Activated T-helper 1 cell treated with anti-CD3 and anti-CD28 coated beads, Interleukin-12 subunit alpha, Interleukin-12 subunit beta, Interleukin-2, Interleukin-4 antibody, amounts not matched to agents 30 ng/mL and 10 ng/mL and 1 ng/mL, durations not matched to agents 14 hours and 24 hours and 36 hours (primary cell): ENCODE measurements at places on chromosomes 4 and X. TPM values are rescaled to one million over a fixed set of nuclear protein-coding genes. Genes with fewer than 3 reads are reported as not detected.

The SPANXB1 gene
- total RNA-seq = not detected in 2 replicates

The MAGEB16 gene
- total RNA-seq = not detected in 2 replicates

The HOPX gene
- 121 and 128 TPM in 2 replicates for total RNA-seq

The HEPH gene
- total RNA-seq = not detected in 2 replicates

The PAGE2 gene
- not detected in 2 replicates for total RNA-seq

The ZIC3 gene
- not detected in 2 replicates for total RNA-seq

The KIAA1210 gene
- total RNA-seq = not detected in 2 replicates

The CNOT6L gene
- 119 and 121 TPM in 2 replicates for total RNA-seq

The PPM1K gene
- total RNA-seq = 37.3 and 39.5 TPM in 2 replicates

The WFS1 gene
- 5.7 and 9.3 TPM in 2 replicates for total RNA-seq

The PRR32 gene
- total RNA-seq = not detected in 2 replicates

The CXCL10 gene
- total RNA-seq = 6.5 and 6.6 TPM in 2 replicates

DNA sequence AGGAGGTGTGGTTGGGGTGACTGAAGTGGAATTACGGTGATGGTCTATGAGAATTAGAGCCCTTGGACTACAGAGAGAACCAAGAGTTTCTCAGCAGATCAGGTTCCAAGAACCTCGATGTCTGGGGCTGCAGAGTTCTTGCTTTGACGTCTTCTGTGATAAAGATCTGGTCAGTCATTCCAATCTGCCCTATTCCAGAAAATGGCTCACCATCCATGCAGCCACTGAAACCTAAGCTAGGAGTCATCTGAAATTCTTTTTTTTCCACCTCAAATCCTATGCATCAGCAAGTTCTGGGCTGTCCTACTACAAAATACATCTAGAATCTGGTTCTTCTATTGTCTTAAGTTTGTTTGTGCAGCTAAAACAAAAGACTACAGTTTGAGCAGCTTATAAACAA is 254.4 kb upstream of the PGRMC2 start:
- no peaks in the 10 kb centered on the region for H3K4me1 ChIP-seq
- H3K4me3 ChIP-seq = no peak overlapping the region
- no peak overlapping the region for H3K27ac ChIP-seq
- H3K27me3 ChIP-seq = peaks cover 6% of the 10 kb centered on the region

GRCh38 chrX:6930307-6930849 is 217.1 kb upstream of the STS start:
- no peak overlapping the region for H3K27ac ChIP-seq
- no peaks in the 10 kb centered on the region for H3K27me3 ChIP-seq
- H3K4me1 ChIP-seq = no peaks in the 10 kb centered on the region

- no peak overlapping the region for H3K4me3 ChIP-seq
- no peaks in the 10 kb centered on the region for H3K36me3 ChIP-seq
- peaks cover 25% of the 10 kb centered on the region for H3K27me3 ChIP-seq
- DNase-seq = no peak
Measured at GRCh38 chr4:83609365-83609764, 73.5 kb downstream of the GPAT3 start.

DNA sequence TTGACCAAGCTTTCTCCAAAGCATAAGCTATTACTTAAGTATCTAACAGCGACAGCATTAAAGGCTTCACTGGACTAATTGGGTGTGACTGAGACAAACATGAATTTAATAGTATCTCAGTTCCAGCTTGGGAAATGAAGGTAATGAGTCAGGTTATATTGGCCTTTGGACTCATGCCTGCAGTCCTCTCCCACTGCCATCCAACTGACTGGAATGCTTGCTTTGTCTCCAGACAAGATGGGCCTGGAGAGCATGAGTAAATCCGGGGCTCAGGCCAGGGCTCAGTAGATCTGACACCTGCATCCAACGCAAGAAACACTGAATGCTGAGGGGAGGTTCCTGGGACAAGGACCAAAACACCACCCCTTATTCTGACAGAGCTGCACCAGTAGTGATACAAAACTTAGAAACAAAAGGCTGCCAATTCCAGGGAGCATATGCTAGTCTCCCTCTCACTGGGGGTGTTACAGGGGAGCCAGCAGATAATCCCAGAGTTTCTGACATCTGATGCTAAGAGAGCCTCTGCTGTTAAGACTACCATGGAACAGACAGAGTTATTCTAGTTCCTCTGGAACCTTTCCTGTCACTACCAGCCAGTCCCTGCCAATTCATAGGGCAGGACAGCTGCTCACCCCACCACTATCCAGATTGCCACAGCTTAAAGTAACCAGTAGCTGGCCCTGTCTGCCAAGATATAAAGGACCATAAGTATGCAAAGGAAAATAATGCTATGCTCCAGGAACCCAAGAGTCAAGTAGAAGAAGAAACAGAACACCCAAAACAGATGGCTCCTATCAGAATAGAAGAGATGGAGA is 293.8 kb downstream of the IQCM start:
- no peak for DNase-seq
- H3K27ac ChIP-seq = no peak overlapping the region
- H3K4me3 ChIP-seq = no peak overlapping the region

GRCh38 chr4:144288011-144288903 is 147.7 kb upstream of the GYPA start:
- no peak overlapping the region for H3K4me3 ChIP-seq
- H3K36me3 ChIP-seq = no peaks in the 10 kb centered on the region
- DNase-seq = no peak
- H3K27ac ChIP-seq = no peak overlapping the region
- no peaks in the 10 kb centered on the region for H3K4me1 ChIP-seq

- no peaks in the 10 kb centered on the region for H3K27me3 ChIP-seq
- H3K27ac ChIP-seq = no peak overlapping the region
Measured at GRCh38 chr4:150289198-150289597, 211.0 kb downstream of the DCLK2 start.

DNA sequence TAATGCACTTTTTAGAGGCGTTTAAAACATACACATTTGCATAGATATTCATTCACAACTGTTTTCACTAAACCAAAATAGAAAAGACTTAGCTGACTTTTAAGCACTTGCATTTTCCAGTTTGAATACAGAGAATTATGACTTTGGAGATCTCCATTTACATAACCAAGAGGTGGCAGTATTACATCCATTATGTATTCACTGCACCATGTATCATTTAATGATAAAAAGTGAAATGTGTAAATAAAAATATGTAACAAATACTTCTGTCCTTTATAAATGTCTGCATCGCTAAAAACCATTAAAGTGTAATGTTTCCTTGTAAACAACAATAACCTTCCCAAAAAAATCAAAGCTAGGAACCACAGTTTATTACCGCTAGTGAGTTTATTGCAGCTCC is 413.2 kb downstream of the FGF13 start:
- no peaks in the 10 kb centered on the region for H3K4me1 ChIP-seq
- DNase-seq = no peak
- no peaks in the 10 kb centered on the region for H3K36me3 ChIP-seq
- no peak overlapping the region for H3K4me3 ChIP-seq

GRCh38 chr4:179836179-179837075 is 2394.2 kb upstream of the AGA start:
- H3K4me1 ChIP-seq = no peaks in the 10 kb centered on the region
- no peak overlapping the region for H3K27ac ChIP-seq
- no peaks in the 10 kb centered on the region for H3K27me3 ChIP-seq
- no peak for DNase-seq

- no peaks in the 10 kb centered on the region for H3K27me3 ChIP-seq
- H3K4me3 ChIP-seq = no peak overlapping the region
- DNase-seq = no peak
- no peaks in the 10 kb centered on the region for H3K36me3 ChIP-seq
Measured at GRCh38 chr4:176357359-176358082, 37.8 kb downstream of the SPCS3 start.

- H3K27me3 ChIP-seq = peaks cover 2% of the 10 kb centered on the region
- no peak for DNase-seq
- H3K27ac ChIP-seq = no peak overlapping the region
Measured at GRCh38 chr4:183441276-183441675, 3.2 kb upstream of the CDKN2AIP start.

DNA sequence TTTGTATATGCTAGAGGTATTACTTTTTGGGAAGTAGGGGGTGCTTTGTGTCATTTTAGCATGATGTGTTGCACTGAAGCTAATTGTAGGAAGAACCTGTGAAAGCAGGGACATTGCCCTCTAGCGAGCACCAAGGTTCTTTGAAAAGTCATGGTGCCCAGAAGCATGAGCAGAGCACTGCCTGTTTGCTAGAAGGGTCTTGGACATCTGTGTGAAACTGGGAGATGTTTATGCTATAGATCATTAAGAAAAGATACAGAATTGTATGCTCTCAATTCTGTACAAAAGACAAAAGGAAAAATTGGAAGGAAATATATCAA is 14.7 kb downstream of the GRPR start:
- no peaks in the 10 kb centered on the region for H3K4me1 ChIP-seq
- H3K27ac ChIP-seq = no peak overlapping the region
- no peak for DNase-seq
- no peak overlapping the region for H3K4me3 ChIP-seq

DNA sequence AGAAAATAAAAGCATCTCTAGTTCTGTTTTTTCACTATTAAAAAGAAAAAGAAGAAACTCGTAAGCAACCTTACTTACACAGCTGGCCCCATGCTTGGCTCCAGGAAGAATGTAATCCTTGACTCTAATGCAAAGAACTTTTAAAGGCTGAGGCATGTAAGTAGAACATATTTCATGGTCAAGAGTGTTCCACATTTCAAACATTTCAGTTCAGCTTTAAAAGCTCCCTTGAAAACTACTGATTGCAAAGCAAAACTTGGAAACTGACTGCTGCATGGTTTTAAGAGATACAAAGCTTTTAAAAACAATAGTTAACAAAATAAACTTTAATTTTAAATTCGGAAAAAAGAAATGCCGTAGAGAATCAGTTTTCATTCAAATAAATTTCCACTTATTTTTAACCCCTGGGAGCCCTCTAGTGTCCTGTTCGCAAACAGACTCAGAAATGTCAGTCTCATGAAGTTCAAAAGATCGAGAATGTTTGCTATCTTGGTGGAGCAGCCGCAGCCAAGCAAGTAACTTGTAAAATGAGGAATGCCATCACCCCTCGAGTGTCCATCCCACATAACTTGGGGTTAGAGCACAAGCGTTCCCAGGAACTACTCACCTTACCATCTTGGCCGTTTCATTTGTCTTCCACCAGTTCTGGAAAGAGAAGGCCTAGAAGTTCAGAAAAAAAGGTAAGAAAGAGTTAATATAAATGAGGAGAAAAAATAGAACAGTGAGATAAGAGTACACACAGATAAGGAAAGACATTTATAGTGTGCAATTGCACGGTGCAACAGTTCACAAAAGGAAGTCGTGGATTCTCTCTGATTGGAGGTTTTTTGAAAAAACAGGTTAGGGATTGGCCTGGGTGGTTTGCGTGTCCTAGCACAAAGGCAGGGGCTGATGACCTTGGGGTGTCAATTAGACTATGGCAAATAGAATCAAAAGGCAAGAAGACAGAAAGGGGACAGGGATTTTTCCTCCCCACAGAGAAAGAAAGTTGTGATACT is at the start of gene GASK1B:
Gene GASK1B, minus strand, starts transcription at position 765 of the 998 bp plus-strand sequence. CDS start 1,650 bp downstream, outside the sequence.
- DNase-seq = no peak
- no peaks in the 10 kb centered on the region for H3K36me3 ChIP-seq
- no peaks in the 10 kb centered on the region for H3K4me1 ChIP-seq
- H3K27ac ChIP-seq = no peak within 1 kb of the TSS
- H3K27me3 ChIP-seq = peaks cover 39% of the 10 kb centered on the region
- H3K4me3 ChIP-seq = no peak within 1 kb of the TSS

GRCh38 chr4:7058792-7059191 is 9.1 kb downstream of the GRPEL1 start:
- DNase-seq = no peak
- H3K4me3 ChIP-seq = no peak overlapping the region
- no peak overlapping the region for H3K27ac ChIP-seq

GRCh38 chr4:100168521-100168920 is 21.7 kb downstream of the DDIT4L start:
- H3K27ac ChIP-seq = no peak overlapping the region
- no peaks in the 10 kb centered on the region for H3K27me3 ChIP-seq
- peaks cover 2% of the 10 kb centered on the region for H3K36me3 ChIP-seq

- H3K36me3 ChIP-seq = no peaks in the 10 kb centered on the region
- no peak overlapping the region for H3K27ac ChIP-seq
Measured at GRCh38 chr4:20544645-20545044, 155.6 kb upstream of the PACRGL start.

DNA sequence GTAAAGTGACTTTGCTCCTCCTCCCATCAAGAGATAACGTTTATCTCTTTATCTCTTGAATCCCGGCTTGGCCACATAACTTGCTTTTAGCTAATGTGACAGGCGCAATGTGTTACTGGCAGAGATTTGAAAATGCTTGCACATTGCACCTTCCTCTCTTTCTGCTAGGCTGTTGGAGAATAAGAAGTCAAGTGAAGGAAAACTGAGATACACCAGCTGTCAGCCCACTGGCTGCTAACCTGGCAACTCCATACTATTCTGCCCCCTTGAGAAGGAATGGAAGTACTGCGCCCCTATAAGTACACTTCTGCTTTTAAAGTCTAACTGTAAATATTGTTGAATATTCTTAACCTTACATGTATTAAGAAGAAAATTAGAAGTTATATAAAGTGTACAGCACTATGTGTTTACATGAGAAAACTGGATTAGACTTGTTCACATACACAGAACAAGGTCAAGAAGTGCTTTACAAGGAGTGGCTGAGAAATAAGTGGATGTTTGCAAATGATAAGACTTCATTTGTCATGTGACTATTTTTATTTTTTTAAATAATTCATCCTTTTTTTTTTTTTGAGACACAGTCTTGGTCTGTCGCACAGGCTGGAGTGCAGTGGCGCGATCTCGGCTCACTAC is 424.5 kb upstream of the CTSO start:
- H3K4me1 ChIP-seq = no peaks in the 10 kb centered on the region
- no peak for DNase-seq
- no peak overlapping the region for H3K4me3 ChIP-seq
- H3K27ac ChIP-seq = no peak overlapping the region

DNA sequence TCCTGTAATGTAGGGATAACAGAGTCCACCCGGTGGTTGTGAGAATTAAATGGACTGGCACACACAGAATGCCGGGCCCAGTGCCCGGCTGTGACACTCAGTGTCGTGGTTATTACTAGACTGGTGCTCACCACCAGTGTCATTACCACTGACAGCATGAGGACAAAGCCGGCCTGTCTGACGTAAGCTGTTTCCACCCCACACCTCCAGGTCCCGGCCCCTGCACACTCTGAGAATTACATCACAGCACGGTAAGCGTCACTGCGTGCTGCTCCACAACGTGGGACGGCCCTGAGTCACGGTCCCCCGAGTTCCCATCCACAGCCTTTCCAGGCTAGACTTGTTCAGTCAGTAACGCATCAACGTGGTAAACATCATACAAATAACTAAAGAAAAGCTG is 22.9 kb downstream of the FAT1 start:
- H3K27me3 ChIP-seq = no peaks in the 10 kb centered on the region
- DNase-seq = no peak
- H3K27ac ChIP-seq = no peak overlapping the region
- no peak overlapping the region for H3K4me3 ChIP-seq
- no peaks in the 10 kb centered on the region for H3K4me1 ChIP-seq
